ENCODE measurements at places on chromosomes 11 and 22. TPM values are rescaled to one million over a fixed set of nuclear protein-coding genes. Genes with fewer than 3 reads are reported as not detected.

Gene CECR2
- 23.0 TPM for total RNA-seq

Gene MS4A4E
- 0.58 TPM for total RNA-seq

Gene KIRREL3
- total RNA-seq: 56.4 TPM

Gene LAYN
- 28.4 TPM for total RNA-seq

Gene SERPING1
- 60.4 TPM for total RNA-seq

Gene DDI1
- total RNA-seq: not detected

Gene CHADL
- total RNA-seq: 19.6 TPM

Gene OR4P4
- not detected for total RNA-seq

Gene SNX32
- total RNA-seq: 35.1 TPM

Gene SPI1
- total RNA-seq: 9.8 TPM

Gene APOL6
- 7.2 TPM for total RNA-seq

Gene EXT2
- total RNA-seq: 47.7 TPM

Gene AGBL2
- total RNA-seq: 0.76 TPM

Gene SH3BP1
- 6.9 TPM for total RNA-seq

Gene WBP2NL
- total RNA-seq: 4.5 TPM

Gene OR2AG2
- 0.67 TPM for total RNA-seq

Gene CHRNA10
- 3.3 TPM for total RNA-seq

Gene SLC22A12
- not detected for total RNA-seq

Gene KCNK7
- 6.3 TPM for total RNA-seq

Gene KDELR3
- total RNA-seq: 3.0 TPM

Gene BIK
- not detected for total RNA-seq

Gene MFRP
- not detected for total RNA-seq

Gene USP47
- 62.9 TPM for total RNA-seq

Gene OSM
- 0.24 TPM for total RNA-seq

Gene PTGDR2
- 2.5 TPM for total RNA-seq

Gene HBG1
- total RNA-seq: not detected

Gene CHID1
- 74.7 TPM for total RNA-seq

Gene PATE2
- 3.3 TPM for total RNA-seq

Gene CCDC34
- 19.0 TPM for total RNA-seq

Gene PAK1
- 323 TPM for total RNA-seq

Gene SPA17
- total RNA-seq: 6.6 TPM

Gene TSPAN32
- total RNA-seq: not detected

Gene CDC42BPG
- not detected for total RNA-seq

All from dorsolateral prefrontal cortex (tissue), 122 donors.